Activated naive CD4-positive, alpha-beta T cell (primary cell): ENCODE measurements at places on chromosomes 12 and 14.

DNA sequence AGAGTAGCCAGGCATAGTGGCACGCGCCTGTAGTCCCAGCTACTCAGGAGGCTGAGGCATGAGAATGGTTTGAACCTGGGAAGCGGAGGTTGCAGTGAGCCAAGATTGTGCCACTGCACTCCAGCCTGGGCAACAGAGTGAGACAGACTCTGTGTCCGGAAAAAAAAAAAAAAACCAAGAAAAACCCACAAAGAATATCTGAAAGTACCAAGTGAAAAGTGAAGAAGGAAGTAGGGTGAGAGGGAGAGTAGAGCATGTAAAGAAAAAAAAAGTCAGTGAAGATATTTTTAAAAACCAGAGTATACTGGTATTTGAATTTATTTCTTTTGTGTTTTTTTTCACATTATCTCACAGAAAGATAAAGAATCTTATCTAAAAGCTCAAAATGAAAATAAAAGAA, 43.3 kb upstream of the ISM2 start:
- no peak for DNase-seq

DNA sequence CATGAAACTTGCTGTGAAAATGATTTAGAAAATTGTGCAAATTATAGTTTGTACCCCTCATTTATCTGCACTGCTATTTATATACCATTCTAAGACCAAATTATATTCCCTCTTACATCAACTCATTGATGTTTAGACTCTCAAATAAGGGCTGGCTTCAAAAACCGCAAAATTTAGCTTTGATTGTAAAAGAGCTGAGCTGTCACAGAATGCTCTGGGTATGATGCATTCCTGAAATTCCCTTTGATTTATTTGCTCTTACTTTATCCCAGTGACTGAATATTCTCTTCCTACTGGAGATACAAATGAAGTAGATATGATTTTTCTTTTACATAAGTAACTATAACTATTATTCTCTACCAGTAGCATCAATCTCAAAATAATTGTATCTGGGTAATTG, 78.0 kb upstream of the TMTC2 start:
- no peak for DNase-seq

GRCh38 chr12:128089961-128090360, 177.0 kb upstream of the TMEM132C start:
- DNase-seq: no peak

GRCh38 chr14:35046751-35047536, 872 bp downstream of the FAM177A1 start:
- peak; percentile 34 for DNase-seq

GRCh38 chr12:23093488-23093887, 468.5 kb downstream of the ETNK1 start:
- no peak for DNase-seq

DNA sequence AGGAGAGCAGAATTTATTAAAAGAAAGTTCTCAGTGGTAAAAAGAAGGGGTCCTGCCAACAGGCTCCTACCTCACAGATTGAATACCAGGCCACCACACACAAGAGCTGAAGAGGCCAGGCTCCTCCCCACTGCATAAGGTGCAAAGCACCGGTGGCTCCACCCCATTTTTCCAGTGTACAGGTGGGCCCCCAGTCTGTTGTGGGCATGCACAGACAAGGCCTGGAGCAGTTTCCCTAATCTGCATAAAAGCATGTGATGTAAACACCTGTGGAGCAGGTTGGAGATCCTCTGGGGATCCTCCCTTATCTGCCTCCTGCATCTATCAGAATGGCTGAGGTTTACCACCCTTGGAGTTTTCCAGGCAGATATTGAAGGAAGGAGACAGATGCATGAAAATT, 45.7 kb upstream of the PDZRN4 start:
- no peak for DNase-seq

DNA sequence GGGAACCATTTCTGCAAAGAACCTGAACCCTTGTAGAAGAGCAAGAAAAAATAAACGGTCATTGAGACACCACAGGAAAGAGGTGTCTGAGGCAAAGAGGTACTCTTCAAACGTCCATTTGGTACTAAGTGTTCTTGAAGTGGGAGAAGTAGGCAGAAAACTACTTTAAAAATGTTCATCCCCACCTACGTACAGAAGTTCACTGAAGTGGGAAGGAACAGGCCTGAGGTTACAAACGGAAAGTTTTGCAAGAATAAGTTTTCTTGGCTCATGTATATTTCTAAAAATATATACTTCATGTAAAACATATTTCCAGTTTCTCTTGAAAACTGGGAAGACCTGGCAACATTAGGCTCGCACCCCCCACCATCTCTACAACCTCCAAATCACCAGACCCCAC, 61.2 kb downstream of the STXBP6 start:
- DNase-seq: no peak

GRCh38 chr12:31817120-31817519, 88.3 kb upstream of the AMN1 start:
- no peak for DNase-seq

DNA sequence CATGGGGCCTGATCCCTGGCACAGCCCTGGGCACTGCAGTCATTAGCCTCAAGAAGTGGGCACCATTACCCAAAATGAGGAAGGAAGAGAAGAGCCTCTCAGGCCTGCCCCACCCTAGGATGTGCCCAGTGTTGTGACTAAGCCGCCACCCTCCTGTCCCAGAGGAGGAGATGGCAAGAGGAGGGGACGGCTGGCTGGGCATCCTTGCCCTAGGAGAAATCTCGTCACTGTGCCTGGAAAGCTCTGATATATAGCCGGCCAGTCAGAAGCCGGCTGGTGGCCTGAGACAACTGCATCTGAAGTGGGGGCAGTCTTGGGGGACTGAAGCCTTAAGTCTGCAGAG, 115.2 kb downstream of the LGMN start:
- DNase-seq: no peak

DNA sequence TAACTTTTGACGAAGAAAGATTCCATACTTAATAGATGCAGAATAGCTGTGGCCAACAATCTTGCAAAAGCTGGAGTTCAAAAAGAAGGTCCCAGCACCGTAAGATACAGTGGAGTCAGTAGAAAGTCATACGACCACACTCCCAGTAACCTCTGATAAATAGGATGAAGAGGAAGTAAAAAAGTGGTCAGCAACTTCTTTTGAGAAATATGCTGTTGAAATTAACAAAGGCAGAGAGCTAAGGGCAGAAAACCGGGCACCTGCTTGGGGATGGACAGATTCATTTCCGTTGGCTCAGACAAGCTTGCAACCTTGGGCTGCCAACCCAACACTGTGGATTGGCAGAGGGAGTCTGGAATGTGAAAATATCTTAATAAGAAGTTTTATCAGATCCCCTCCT, 40.0 kb downstream of the BTG1 start:
- no peak for DNase-seq

GRCh38 chr12:20063116-20063515, 305.2 kb upstream of the PDE3A start:
- DNase-seq: no peak

DNA sequence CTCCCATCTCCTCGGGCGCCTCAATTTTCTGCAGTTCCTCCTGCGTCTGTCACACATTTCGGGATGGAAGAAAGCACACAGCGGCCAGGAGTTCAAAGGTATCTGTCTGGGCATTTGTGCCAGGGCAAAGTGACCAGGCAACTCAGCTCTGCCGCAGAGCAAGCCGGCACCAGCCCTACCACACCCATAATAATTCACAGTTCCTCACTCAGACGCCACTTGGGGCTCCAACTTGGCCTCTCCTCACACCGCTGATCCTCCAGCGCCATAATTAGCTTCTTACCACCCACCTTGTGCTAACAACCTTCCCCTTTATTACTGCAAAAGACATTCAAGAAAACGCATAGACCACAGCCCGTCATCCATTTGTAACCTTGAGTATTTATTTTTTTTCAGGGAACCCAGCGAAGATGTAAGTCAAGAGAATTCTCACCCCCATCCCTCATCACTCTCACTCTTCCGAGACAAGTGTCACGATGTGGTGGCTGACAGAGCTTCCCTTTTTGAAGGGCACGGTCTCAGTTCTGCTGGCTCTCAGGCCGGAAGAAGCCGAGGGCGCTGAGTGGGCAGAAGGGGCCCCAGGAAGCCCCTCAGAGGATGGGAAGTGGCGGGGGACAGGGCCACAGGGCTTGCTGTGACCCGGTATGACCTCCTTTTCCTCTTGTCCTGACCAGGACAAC, 25.2 kb upstream of the NCOR2 start:
- no peak for DNase-seq

DNA sequence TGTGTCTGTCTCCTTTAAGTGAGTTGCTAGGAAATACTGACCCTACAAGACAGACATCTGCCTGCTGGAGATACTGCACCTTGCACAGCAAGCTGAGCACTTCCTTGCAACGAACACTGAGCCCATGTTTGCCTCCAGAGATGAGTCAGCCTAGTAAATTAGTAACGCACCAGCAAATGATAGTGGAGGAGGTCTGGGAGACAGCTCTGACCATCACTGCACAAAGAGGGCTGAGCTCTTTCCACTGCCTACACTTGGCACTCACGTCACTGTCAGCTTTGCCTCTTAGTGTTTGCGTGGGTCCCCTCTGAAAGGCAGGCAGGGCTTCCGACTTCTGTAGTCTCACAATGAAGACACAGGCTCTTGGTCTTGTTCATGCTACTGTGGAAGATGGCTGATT, 109.0 kb downstream of the APAF1 start:
- DNase-seq: no peak

DNA sequence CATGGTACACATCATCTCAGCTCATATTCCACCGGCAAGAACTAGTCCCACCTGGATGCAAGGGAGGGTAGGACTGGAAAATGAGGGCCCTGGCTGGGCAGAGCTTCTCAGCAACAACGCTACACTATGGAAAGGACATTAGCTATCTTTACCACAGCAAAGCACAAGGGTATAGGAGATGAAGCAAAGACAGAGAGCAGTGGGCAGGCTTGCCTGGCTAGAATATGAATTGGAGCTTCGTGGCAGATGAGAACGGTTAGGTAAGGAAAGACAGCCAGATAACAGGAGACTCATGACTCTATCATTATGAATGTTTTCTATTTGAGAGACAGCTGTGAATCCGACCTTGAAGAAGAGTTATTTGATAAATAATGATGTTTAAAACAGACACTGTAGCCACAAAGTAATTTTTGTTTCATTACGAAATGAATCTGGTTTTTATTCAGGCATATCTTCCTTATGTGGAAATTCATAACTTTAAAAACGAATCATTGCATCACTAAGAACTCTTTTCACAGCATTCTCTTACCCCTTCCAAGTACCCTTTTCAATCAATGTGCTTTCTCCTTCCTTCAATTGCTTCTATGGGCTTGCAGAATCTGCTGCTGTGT, 59.1 kb upstream of the PCED1B start:
- no peak for DNase-seq

GRCh38 chr12:94712815-94713515, 62.6 kb upstream of the TMCC3 start:
- DNase-seq: no peak

GRCh38 chr14:100070310-100070709, 5.1 kb downstream of the EVL start:
- no peak for DNase-seq

DNA sequence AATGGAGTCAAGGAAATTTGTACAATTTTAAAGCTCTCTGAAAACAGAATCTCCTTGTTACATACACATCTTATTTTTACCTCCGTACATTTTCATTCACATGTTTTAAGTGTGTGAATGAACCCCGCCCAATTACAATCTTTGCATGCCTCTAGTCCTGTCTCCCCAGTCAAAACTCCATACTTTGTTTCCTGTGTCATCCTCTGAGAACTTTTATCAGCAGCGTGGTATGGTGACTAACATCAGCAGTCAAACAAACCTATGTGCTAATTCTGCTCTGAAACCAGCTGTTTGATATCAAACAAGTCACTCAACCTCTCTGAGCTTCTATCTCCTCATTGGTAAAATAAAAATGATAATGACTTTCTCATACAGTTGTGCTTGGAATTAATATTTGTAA, 15.8 kb upstream of the ERGIC2 start:
- DNase-seq: no peak

- DNase-seq: no peak
These were observed 7.9 kb downstream of the TMEM253 start for GRCh38 chr14:21108791-21109190.

DNA sequence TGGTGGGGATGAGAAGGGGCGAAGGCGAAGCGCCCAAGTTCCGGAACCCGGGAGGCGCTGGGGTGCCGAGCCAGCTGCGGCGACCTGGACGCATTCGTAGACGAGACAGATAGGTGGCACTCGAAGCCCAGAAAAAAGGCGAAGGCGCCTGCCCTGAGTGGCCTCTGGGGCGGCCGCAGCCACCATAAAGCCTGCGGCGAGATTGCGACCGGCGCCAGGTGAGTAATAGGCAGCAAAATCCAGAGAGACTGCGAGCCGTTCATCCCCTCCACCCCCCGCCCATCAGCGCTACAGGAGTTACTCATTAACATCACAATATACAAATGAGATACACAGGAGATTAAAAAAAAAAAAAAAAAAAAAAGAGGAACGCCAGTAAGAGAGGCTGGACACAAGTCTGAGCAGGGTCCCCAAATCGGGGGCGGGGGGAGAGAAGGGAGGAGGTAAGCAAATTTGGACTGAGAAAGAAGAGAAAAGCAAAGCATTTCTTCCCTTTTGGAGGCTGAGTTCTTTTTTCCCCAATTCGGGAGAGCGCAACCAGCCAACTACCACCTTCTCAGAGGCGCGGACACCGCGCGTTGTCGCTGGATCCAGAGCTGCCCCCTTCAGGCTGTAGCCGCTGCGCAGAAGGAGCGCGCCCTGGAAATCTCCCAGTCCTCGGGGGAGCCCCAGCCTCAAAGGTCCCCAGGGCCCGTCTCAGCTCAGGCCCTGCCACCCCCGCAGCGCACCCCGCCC, 15.7 kb downstream of the TBX3 start:
- DNase-seq: no peak

DNA sequence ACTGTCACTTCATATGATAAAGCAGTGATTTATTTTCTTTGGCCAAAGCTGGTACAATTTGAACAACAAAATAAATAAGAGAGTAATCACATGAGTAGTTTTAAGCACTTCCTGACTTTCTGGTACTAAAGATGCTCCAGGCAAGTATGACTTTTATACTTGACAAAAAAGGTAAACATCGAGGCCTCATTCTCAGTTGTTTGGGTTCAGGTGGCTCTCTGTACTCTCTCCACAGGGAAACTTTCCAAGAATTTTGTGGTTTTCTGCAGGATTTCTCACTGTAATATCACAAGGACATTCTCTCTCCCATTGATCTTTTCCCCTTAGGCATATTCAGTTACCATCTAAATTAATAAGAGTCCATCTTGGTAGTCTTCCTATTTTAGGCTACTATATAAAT, 26.6 kb upstream of the KCNC2 start:
- no peak for DNase-seq
